ENCODE measurements at places on chromosomes 1 and 21.

GRCh38 chr1:84834419-84835064 lies 58.5 kb downstream of the LPAR3 start:
- DNase-seq = no peak

DNA sequence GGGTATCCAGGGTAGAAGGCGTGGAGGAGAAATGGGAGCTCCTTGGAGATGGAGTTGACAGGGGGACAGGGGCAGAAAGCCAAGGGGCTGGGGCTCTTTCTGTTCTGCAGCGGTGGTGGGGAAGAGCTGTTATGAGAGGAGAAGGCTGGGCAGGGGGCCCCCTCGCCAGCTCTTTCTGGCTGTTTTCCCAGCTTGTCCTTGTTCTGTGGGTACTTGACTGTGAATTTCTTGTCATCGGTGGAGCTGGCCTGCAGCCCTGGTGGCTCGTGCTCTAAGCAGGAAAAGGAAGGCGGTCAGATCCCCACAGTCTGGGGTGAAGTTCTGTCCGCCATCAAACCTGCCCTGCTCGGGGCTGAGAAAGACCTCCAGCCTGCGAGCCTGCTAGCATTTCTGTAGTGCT lies 7.6 kb downstream of the ZNF683 start:
- DNase-seq = no peak

DNA sequence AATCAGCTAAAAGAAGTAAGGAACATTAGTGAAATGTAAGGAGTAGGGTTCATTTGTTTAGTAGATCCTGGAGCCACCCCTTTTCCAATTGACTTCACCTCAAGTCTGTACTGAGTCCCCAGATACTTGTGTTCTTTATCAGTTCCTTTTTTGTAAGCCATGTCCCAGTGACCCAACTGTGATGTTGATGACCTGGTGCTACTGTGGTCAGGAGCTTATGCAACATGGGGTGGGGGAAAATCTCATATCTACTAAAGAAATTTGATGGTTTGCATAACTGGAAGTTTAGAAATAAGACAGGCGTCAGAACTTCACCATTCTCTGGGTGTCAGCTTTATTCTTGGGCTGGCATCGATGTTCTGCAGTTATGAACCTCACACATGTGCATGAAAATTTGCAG lies 120.5 kb downstream of the LRRC7 start:
- DNase-seq = no peak

GRCh38 chr1:73886716-73887115 lies 311.3 kb downstream of the LRRIQ3 start:
- no peak for DNase-seq

DNA sequence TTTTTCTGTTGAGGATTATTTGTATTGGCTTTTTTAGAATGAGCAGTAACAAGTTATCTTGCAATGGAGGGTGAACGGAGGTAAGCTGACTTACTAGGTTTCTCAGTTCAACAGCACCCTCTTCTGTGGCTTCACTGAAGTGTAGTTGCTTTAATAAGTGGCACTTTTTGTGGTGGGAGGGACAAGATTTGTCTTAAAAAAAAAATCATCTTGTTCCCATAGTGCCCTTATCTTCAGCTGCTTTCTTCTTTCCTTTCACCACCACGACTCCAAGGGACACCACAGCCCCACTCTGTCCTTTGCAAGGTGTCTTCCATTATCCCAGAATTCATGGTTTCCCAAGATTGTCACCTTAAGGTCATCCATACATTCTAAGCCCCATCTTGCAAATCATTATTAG lies 92.9 kb downstream of the PIGK start:
- no peak for DNase-seq
